ENCODE measurements at places on chromosomes 11 and 22.

GRCh38 chr11:128472128-128473089 lies 114.9 kb downstream of the ETS1 start:
- DNase-seq = no peak

DNA sequence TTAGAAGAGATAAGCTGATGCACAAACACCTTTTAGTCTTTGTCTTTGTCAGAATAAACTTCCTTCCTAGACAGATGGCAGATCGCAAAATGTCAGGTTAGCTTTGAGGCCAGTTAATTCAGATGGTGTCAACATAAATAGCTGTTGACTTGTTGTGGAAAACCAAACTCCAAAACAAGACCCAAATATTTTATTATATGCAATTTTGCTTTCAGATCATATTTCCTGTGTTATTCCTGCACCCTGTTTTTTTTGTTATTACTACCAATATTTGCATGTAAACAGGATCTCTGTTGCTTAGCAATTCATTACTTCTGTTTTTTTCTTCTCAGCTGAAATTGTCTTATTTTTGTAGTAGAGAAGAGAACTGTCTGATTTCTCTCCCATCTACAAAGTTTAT lies 316.0 kb downstream of the ETS1 start:
- DNase-seq = no peak

GRCh38 chr11:121372671-121373429 lies 79.3 kb upstream of the SORL1 start:
- DNase-seq = peak; percentile 55

DNA sequence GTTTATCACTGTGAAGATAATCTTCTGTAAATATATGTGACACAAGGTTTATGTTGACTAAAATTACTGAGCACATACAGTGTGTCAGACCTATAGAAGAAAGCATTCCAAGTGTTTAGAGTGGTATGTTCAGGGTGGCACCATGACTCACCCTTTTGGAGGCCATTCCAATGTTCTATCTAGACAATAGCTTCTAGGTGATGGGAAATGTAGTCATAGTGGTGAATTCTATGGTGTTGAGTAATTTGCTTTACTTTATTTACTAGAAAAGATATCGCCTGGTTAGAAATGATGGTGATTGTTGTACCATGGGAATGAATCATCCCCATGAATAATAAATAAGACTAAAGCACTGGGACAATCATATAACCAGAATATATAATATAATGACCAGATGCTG lies 72.9 kb upstream of the OR4C15 start:
- no peak for DNase-seq

- DNase-seq = no peak
These were observed 113.7 kb upstream of the LUZP2 start for GRCh38 chr11:24383137-24383536.

DNA sequence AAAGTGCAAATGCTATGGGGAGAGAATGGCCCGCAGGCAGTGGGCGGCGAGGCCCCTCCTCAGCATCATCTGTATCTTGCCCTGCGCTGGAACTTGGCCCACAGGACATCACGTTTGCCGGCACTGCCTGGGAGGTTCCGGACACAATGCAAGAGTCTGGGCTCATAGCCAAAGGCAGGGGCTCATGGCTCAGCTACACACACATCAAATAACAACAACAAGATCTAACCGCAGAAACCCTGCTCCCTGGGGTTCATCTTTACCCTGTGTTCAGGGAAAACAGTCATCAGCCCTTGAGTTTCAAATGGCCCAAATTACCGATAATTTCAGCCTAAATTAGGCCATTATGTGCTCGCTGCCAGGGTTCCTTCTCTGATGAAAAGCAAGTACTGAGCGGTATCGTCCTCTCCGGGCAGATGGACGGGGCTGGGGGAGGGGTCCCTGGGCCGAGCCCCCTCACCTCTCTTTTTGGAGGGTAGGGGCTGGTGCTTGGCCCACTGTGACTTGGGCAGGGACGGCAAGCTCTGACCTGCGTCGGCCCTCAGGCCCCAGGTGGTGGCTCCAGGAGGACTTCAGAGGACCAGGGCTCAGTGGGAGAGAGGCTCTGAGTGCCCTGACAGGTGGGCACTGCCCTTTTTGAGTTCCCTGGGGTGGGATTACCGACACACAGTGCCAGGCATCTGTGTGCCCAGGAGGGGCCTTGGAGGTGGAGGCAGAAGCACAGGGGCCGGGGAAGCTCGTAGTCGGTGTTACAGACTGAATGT lies 25.0 kb upstream of the GAL start:
- no peak for DNase-seq

- no peak for DNase-seq
These were observed 761.2 kb downstream of the DLG2 start for GRCh38 chr11:84865791-84866535.

DNA sequence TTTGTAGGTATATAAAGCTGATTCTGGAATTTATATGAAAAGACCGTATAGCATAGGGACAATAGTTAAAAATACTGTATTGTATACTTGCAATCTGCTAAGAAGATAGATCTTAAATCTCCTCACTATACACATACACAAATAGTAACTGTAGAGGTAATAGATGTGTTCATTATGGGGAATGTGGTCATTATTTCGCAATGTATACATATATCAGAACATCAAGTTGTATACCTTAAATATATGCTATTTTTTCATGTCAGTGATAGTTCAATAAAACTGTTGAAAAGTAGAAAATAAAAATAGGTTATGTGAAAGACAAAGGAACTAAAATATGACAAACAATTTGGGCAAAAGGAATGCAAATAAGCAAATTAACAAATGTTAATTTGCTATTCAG lies 35.2 kb upstream of the LIN7C start:
- DNase-seq = no peak

DNA sequence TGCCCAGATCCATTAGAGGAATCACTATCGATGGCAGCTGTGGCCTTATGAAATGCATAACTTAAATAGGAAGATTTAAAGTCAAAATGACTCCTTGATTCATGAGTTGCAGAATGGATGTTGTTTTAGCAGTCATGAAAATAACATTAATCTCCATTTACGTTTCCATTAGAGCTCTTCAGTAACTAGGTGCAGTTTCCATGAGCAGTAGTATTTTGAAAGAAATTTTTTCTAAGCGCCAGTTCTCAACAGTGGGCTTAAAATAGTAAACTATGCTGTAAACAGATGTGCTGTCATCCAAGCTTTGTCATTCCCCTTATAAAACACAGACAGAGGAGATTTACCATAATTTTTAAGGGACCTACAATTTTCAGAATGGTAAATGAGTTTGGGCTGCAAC lies 1414.1 kb downstream of the LRRC4C start:
- no peak for DNase-seq

GRCh38 chr22:20508815-20509271 lies 1.4 kb downstream of the MED15 start:
- no peak for DNase-seq

- DNase-seq = no peak
These were observed 98.6 kb upstream of the CD44 start for GRCh38 chr11:35040221-35040942.

GRCh38 chr11:12048936-12049790 lies 40.7 kb upstream of the DKK3 start:
- no peak for DNase-seq

DNA sequence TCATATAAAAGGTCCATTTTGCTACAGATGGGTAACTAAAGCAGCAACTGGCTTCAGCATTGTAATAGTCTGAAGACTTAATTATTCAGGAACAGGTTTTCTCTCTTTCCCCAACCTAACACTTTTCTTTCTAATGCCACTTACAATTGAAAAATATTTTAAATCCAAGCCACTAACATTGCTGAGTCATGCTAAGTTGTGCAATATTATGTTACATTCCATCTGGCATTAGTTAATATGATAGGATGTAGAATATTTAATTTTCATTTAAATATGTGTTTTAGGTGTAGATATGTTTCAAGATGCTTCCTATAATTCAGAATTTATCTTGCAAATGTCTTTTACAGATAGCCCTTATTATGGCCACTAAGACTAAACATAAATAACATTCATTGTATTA lies 98.6 kb downstream of the KIF18A start:
- DNase-seq = no peak

DNA sequence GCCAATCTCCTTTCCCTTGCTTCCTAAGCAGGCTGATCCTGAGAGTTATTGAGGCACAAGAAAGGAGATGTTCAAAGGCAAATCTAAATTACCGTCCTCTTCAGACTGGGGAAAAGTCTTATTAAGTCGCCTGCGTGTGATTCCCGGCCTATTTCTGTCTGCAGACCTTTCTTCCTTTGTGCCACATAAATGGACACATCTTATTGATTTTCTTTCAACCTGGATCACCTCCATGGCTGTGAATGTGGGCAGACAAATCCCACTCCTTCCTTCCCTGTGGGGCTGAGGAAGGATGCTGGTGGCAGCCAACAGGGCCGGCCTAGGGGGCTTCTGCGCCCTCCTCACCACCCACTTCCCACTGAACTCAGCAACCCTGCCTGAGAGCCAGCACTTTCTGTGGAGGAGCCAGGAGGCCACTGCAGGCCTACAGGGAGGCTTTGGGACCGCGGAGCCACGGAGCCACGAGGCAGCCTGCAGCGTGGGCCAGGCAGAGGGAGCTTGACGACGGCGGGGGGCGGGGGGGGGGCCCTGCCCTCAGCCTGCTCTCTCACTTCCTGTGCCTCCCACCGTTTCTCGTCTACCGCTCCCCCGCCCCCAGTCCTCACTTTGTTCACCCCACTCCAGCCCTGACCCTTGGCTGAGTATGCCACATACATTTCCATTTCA lies 73.6 kb upstream of the LMO1 start:
- DNase-seq = no peak

All from GM23338 (cell line).